ENCODE measurements at places on chromosomes 4 and X.

- no peak for DNase-seq
These were observed 114.8 kb downstream of the BCOR start for GRCh38 chrX:39982948-39983347.

DNA sequence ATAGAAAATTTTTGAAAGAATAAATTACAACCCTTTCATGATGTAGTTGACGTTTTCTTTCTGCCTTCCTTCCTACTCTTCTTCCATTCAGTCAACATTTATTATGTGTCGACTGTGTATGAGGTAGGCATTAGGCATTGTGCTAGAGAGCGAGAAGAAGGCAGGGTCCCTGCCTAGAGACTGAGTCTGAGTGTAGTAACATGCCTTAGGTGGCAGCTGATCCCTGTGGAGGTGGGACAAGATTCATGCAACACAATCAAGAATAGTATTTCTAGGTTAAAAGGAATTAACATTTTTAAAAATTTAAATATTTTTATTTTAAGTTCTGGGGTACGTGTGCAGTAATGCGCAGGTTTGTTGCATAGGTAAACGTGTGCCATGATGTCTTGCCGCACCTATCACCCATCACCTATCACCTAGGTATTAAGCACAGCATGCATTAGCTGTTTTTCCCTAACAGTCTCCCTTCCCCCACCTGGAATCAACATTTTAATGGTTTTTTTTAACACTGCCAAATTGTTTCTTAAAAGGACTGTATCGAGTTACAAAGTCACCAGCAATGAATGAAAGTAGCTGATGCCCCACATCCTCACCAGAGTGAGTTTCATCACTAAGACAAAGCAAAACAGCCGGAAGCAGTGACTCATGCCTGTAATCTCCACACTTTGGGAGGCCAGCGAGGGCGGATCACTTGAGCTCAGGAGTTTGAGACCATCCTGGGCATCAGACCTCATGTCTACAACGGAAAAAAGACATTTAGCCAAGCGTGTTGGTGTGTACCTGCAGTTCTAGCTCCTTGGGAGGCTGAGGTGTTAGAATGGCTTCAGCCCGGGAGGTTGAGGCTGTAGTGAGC, 84.0 kb downstream of the WWC2 start:
- DNase-seq = no peak

- DNase-seq = no peak
These were observed 36.1 kb upstream of the PHKA2 start for GRCh38 chrX:19019996-19020395.

GRCh38 chr4:3310301-3311094, 17.7 kb downstream of the RGS12 start:
- DNase-seq = no peak

- DNase-seq = no peak
These were observed 129.7 kb upstream of the ZFP42 start for GRCh38 chr4:187865914-187866313.

DNA sequence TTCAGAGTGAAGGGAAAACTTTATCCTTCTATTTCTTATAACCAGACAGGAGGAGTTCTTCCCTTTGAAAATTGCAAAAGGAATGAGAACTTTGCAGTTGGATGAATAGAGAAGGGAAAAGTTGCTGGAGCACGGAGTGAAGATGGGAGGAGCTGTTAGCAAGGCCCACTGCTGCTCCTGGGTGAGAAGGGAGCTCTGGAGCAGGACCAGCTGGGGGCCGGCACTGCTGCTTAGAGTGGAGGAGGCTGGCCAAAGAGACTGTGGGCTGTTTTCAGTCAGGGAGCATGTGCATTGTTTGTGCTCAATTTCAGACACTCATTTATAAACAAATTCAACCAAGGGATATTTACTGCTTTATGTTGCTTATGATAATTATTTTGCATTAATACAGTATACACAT, 164.2 kb downstream of the STIM2 start:
- DNase-seq = no peak

DNA sequence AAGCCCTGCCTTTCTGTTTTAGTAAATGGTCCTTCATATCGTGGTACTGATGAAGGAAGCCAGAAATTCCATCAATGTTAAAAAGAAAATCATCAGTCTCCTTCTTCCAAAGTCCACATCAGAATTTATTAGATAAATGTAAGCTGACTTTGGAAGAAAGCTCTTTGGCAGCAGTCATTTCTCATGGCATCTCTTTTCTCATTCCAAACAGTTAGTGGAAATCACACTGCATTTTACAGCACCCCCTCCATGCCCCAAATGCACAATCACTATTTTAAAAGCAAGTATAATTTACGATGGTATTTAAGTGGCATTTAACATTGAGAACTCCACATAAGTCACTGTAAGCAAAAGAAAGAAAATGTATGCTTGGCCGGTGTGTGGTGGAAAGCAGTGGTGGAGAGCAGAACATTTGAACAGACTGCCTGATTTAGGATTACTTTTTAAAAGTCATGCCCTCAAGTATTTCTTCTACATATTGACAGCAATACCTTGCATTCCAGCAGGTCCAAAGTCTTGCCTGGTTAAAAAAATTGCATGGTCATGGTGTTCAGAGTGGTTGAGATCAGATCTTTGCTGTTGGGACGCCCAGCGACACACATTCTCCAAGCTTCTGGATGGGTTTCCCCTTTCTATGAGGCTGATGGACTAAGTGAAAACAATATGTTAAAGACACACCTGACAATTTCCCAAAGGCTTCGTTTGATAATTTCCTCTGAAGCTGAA, 248.6 kb downstream of the ADAMTS3 start:
- DNase-seq = no peak

DNA sequence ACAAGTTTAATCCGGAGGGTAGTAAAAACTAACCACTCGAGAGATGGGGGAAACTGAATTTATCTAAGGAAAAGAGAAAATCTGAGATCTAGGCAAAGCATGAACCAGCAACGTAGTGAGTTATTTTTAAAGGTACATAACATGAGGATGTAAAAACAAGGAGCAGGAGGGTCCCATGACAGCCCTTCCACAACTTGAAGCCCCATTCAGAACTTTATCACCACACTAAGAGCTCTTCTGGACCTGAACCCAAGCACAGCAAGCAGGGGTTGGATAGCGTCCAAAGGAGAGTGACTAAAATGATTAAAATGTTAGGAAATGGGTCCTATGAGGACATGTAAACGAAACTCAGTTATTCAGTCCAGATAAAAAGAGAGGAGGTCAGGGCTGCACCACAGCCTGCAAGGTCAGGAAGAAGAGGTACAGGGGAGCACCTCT, 16.2 kb downstream of the SH3RF1 start:
- no peak for DNase-seq

- DNase-seq = no peak
These were observed 122.8 kb downstream of the SLC10A7 start for GRCh38 chr4:146398896-146399445.

GRCh38 chr4:108651014-108651791, 804 bp downstream of the OSTC start:
- DNase-seq = no peak

All from stimulated activated CD4-positive, alpha-beta T cell treated with anti-CD3 and anti-CD28 coated beads, TNF-alpha, amount 100 ng/mL, for 1 hour (primary cell).